ENCODE measurements at places on chromosomes 4 and X. TPM values are rescaled to one million over a fixed set of nuclear protein-coding genes. Genes with fewer than 3 reads are reported as not detected.

PRRG3 gene
- total RNA-seq: not detected

ATOH1 gene
- not detected for total RNA-seq

PABPC5 gene
- total RNA-seq: not detected

CXCL3 gene
- total RNA-seq: not detected

DNA sequence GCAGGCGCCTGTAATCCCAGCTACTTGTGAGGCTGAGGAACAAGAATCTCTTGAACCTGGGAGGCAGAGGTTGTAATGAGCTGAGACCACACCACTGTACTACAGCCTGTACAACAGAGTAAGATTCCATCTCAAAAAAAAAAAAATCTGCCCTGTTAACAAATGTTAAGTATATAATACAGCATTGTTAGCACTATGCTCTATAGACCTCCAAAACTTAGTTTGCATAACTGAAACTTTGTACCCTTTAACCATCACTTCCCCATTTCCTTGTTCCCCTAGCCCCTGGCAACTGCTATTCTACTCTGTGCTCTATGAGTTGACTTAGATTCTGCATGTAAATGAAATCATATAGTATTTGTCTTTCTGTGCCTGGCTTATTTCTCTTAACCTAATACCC, 76.7 kb downstream of the TAB3 start:
- no peak for DNase-seq

GRCh38 chr4:183356931-183357675, 34.9 kb upstream of the CLDN24 start:
- no peak for DNase-seq

DNA sequence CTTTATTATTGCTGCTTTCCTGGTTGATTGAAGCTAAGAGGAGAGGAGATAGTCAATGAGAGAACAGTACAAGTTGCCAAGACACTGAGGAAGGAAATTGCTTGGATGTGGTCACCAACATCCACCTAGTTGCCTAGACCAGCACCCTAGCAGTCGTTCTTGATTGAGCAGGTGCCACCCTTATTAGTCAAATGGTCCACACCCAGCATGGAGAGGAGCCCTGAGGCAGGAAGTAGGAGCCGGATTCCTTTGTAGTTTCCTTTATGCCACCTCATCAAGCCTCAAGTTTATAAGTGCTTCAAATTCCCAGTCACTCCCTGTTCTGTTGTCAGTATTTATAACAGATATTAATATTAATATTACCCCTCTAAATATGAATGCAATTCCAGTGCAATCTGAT, 19.1 kb downstream of the PAGE2 start:
- no peak for DNase-seq

All from activated CD4-positive, alpha-beta T cell treated with anti-CD3 and anti-CD28 coated beads, Interleukin-2, amount 10 ng/mL, durations not matched to agents 24 days and 14 days (primary cell).